Heart left ventricle (tissue), 16 donors: ENCODE measurements at places on chromosomes 4 and X. TPM values are rescaled to one million over a fixed set of nuclear protein-coding genes. Genes with fewer than 3 reads are reported as not detected.

GRCh38 chr4:119106036-119107000 lies 29.3 kb upstream of the MYOZ2 start:
- H3K4me3 ChIP-seq: no peak overlapping the region
- no peaks in the 10 kb centered on the region for H3K27me3 ChIP-seq
- H3K27ac ChIP-seq: peak overlapping the region; percentile 51

- H3K4me1 ChIP-seq: peaks cover 28% of the 10 kb centered on the region
- DNase-seq: no peak
- no peak overlapping the region for H3K27ac ChIP-seq
- no peaks in the 10 kb centered on the region for H3K36me3 ChIP-seq
- no peaks in the 10 kb centered on the region for H3K27me3 ChIP-seq
These were observed 104.1 kb downstream of the PALLD start for GRCh38 chr4:168600796-168601583.

GRCh38 chr4:139658586-139659382 lies 6.8 kb upstream of the MGST2 start:
- H3K4me3 ChIP-seq: no peak overlapping the region
- no peak for DNase-seq
- H3K27me3 ChIP-seq: no peaks in the 10 kb centered on the region

- H3K4me1 ChIP-seq: no peaks in the 10 kb centered on the region
- peak within 1 kb of the TSS; percentile 52 for H3K4me3 ChIP-seq
- H3K36me3 ChIP-seq: no peaks in the 10 kb centered on the region
- no peaks in the 10 kb centered on the region for H3K27me3 ChIP-seq
- peak; percentile 45 for DNase-seq
These were observed at the start of gene COL4A5 for GRCh38 chrX:108439426-108439942. Gene COL4A5 (plus strand): TSS chrX:108439838. CDS start chrX:108440126, 288 bp downstream.

GRCh38 chrX:72461288-72461687 lies 111.4 kb downstream of the HDAC8 start:
- DNase-seq: no peak
- peaks cover 15% of the 10 kb centered on the region for H3K36me3 ChIP-seq
- H3K4me3 ChIP-seq: no peak overlapping the region

DNA sequence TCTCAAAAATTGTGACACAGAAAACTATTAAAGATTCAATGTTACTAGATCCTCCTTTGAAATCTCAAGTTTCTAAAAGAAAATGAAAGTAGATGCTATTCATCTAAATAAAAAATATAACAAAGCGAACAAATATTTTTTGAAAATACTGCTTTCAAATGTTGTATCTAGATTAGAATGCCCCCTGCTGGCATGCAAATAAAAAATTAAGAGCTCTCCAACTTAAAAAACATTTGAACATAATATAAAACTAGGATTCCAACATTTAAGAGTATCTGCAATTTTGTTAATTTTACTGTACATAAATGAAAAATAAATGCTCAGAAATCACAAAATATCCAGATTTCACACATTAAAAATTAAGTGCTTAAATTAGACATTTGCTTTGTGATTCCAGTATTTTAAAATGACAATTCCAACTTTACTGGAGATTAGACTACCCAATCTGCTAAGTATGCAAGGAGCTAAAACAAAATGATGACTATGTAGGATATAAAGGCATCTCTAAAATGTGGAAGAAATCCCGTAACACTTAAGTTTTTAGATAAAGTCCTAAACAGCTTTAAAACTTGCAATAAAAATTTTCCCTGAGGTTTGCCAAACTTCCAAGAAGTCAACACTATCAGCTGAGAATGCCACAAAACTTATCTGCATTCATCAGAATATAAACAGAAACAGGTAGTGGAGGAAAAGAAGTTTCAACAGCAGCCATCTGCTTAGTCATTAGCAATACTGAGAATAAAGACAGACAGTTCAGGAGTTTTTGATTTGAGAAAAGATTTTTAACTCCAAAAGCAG lies 32.7 kb downstream of the DHX15 start:
- peaks cover 44% of the 10 kb centered on the region for H3K4me1 ChIP-seq
- no peak overlapping the region for H3K27ac ChIP-seq
- no peaks in the 10 kb centered on the region for H3K27me3 ChIP-seq
- no peak for DNase-seq

DNA sequence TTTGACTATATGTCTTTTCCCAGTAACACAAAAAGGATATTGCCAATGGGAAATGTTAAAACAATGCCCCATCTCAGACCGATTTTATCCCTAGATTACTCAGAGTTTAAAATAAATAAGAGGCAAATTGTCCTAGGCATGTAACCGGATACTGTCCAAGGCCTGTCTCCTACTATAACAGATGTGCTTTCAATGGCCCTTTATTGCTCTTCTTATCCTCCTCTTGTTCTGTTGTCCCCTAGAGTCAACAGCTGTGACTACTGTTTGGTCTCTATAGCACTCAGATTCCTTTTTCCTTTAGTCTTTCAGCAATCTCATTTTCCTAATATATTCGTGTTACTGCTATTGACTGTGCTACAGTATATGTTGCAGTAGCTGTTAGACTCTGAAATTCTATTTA lies 66.8 kb upstream of the PLS3 start:
- H3K27me3 ChIP-seq: no peaks in the 10 kb centered on the region
- H3K36me3 ChIP-seq: no peaks in the 10 kb centered on the region
- H3K4me1 ChIP-seq: no peaks in the 10 kb centered on the region

DNA sequence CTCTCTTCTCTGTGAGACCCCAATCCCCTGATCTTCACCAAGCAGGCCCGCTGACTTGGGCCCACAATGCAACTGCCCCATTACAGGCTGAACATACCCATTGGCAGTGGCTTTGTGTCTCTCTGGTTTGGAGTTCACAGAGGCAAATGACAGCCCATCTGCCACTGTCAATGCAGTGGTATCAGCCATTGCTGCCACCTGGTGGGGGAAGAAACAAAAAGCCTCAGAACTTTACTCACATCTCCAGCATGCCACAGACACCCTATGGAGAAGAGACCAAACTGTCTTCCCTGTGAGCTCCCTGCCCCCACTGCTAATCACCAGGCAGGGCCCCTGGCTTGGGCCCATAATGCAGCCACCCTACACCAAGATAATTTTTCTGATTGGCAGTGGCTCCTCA lies 729.3 kb upstream of the ACTRT1 start:
- no peaks in the 10 kb centered on the region for H3K4me1 ChIP-seq
- no peaks in the 10 kb centered on the region for H3K36me3 ChIP-seq
- H3K27me3 ChIP-seq: no peaks in the 10 kb centered on the region
- no peak overlapping the region for H3K4me3 ChIP-seq
- DNase-seq: no peak
- H3K27ac ChIP-seq: no peak overlapping the region

GRCh38 chrX:121570072-121570841 lies 522.8 kb downstream of the GLUD2 start:
- no peak overlapping the region for H3K4me3 ChIP-seq
- DNase-seq: no peak
- H3K4me1 ChIP-seq: no peaks in the 10 kb centered on the region
- no peaks in the 10 kb centered on the region for H3K27me3 ChIP-seq
- H3K36me3 ChIP-seq: no peaks in the 10 kb centered on the region

GRCh38 chr4:51894059-51894645 lies 51.2 kb downstream of the DCUN1D4 start:
- no peak for DNase-seq
- no peak overlapping the region for H3K4me3 ChIP-seq
- no peaks in the 10 kb centered on the region for H3K27me3 ChIP-seq
- H3K27ac ChIP-seq: no peak overlapping the region
- H3K4me1 ChIP-seq: peaks cover 7% of the 10 kb centered on the region

- peaks cover 98% of the 10 kb centered on the region for H3K27me3 ChIP-seq
- H3K4me3 ChIP-seq: no peak overlapping the region
- no peak for DNase-seq
- no peak overlapping the region for H3K27ac ChIP-seq
- peaks cover 16% of the 10 kb centered on the region for H3K4me1 ChIP-seq
These were observed 5.0 kb downstream of the NKX6-1 start for GRCh38 chr4:84494076-84494475.

GRCh38 chr4:38001927-38002326 lies 41.7 kb downstream of the PTTG2 start:
- H3K36me3 ChIP-seq: no peaks in the 10 kb centered on the region
- no peaks in the 10 kb centered on the region for H3K27me3 ChIP-seq
- no peak overlapping the region for H3K4me3 ChIP-seq
- no peak overlapping the region for H3K27ac ChIP-seq
- peaks cover 43% of the 10 kb centered on the region for H3K4me1 ChIP-seq

GRCh38 chr4:181608181-181608580 lies 635.0 kb upstream of the TENM3 start:
- no peak overlapping the region for H3K4me3 ChIP-seq
- no peak overlapping the region for H3K27ac ChIP-seq
- H3K27me3 ChIP-seq: no peaks in the 10 kb centered on the region
- H3K4me1 ChIP-seq: no peaks in the 10 kb centered on the region
- no peak for DNase-seq

DNA sequence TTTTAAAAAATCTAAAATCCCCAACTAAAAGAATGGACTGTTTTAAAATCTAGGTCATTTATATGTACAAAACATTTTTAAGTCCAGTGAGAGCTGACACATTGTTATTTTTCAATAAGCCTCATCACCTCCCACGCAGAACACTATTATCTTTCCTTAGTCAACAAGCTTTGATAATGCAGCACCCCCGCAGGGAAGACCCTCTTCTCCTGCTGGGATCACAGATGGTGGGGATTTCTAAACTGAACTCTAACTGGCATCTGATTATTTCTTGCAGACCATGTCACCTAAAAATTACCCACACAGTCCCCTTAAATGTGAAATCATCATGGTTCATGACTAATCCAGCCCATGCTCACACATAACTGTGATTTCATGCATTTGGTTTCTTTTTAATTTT lies 11.6 kb downstream of the SYTL4 start:
- no peaks in the 10 kb centered on the region for H3K4me1 ChIP-seq
- no peaks in the 10 kb centered on the region for H3K27me3 ChIP-seq
- no peak overlapping the region for H3K4me3 ChIP-seq
- H3K27ac ChIP-seq: no peak overlapping the region

GRCh38 chr4:81445196-81445595 lies 26.5 kb downstream of the RASGEF1B start:
- H3K27me3 ChIP-seq: no peaks in the 10 kb centered on the region
- H3K4me3 ChIP-seq: no peak overlapping the region
- H3K27ac ChIP-seq: no peak overlapping the region
- no peak for DNase-seq
- H3K36me3 ChIP-seq: peaks cover 6% of the 10 kb centered on the region
- H3K4me1 ChIP-seq: no peaks in the 10 kb centered on the region

DNA sequence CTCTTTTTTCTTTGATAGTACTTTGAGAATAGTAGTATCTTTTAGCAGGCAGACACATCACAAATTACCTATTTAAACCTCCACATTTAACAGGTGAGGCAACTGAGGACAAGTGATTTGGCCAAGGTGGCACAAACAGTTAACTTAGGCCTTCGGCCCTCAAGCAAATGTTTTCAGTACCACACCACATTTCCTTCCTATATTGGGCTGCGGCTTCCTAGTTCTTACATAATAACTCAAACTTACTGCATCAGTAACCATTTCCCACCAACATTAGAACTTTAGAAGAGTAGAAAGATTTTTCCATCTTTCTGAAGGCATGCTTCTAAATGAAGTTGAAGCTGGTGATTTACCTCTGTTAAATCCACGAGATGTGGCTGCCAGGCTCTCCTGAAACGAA lies 63.2 kb upstream of the SLC4A4 start:
- H3K27me3 ChIP-seq: no peaks in the 10 kb centered on the region
- H3K36me3 ChIP-seq: no peaks in the 10 kb centered on the region
- H3K4me1 ChIP-seq: peaks cover 7% of the 10 kb centered on the region
- DNase-seq: no peak
- H3K4me3 ChIP-seq: no peak overlapping the region

DNA sequence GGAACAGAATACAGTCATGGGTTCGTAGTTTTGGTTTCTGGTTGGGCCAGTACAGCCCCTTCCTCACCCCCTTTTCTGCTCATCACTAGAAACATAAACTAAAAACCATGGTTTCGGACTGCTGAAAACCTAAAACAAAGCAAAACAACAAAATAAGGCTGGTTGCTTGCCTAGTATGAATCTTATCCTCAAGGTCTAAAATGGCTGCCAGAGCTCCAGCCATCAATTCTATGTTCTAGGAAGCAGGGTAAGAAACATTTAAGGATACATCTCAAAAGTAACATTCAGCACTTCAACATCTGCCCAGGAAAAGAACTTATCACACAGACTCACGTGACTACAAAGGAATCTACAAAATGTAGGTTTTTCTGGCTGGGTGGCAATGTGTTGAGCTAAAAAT lies 31.5 kb downstream of the PPP3CA start:
- DNase-seq: no peak
- H3K27ac ChIP-seq: no peak overlapping the region
- no peaks in the 10 kb centered on the region for H3K27me3 ChIP-seq
- H3K36me3 ChIP-seq: no peaks in the 10 kb centered on the region
- H3K4me3 ChIP-seq: no peak overlapping the region

DNA sequence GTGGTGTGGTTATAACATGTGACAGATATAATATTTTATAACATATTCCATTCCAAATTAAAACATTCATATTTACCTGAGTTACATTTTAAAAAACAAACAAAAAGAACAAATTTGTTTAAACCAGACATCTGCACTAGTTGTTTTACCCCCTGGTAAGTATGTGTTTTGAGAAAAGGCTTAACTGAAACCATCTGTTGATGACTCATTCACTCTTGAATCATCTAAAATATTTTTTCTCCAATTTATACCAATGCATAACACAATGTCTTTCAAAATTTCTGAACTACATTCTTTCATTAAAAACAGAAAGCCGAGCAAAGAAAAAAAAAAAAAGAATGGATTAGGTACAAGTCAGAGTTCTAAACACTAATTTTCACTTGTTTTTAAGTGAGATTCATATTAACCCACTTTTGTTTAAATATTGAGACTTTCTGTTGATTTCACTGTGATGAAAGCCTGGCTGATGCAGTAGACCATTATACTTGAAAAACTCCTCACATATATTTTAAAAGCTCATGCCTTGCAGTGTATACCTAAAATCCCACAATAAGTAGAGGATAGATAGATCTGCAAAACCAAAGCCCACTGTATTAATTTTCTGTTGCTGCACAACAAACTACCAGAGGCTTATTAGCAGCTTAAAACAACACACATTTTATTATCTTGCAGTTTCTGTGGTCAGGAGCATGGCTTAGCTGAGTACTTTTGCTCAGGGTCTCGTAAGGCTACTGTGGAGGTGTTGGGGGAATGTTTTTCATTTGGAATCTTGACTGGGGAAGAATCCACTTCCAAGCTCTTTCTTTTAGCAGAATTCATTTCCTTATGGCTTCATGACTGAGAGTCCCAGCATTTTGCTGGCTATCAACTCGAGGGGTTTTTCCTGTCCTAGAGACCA lies 221.5 kb downstream of the PCDH18 start:
- no peak overlapping the region for H3K4me3 ChIP-seq
- DNase-seq: no peak
- no peaks in the 10 kb centered on the region for H3K4me1 ChIP-seq
- no peaks in the 10 kb centered on the region for H3K36me3 ChIP-seq
- no peaks in the 10 kb centered on the region for H3K27me3 ChIP-seq
- peak overlapping the region; percentile 31 for H3K27ac ChIP-seq

GRCh38 chr4:52664479-52664878 lies 5.4 kb upstream of the USP46 start:
- no peaks in the 10 kb centered on the region for H3K4me1 ChIP-seq
- DNase-seq: no peak
- H3K27me3 ChIP-seq: no peaks in the 10 kb centered on the region
- H3K4me3 ChIP-seq: no peak overlapping the region

COL4A6 gene
- 14.0 TPM for total RNA-seq

TECRL gene
- 926 TPM for total RNA-seq

FSTL5 gene
- not detected for total RNA-seq

PCDH10 gene
- total RNA-seq: 0.06 TPM

RPS6KA6 gene
- total RNA-seq: 0.21 TPM

NKX3-2 gene
- total RNA-seq: 0.16 TPM

SMPX gene
- total RNA-seq: 537 TPM

NAT8L gene
- total RNA-seq: 0.32 TPM
